ENCODE measurements at places on chromosomes 16 and 17. TPM values are rescaled to one million over a fixed set of nuclear protein-coding genes. Genes with fewer than 3 reads are reported as not detected.

The KRTAP4-6 gene
- total RNA-seq, result not detected

The HYDIN gene
- total RNA-seq, result under 0.01 TPM

The MARVELD3 gene
- not detected for total RNA-seq

The CPPED1 gene
- 10.3 TPM for total RNA-seq

The SLC9A5 gene
- total RNA-seq, result 1.1 TPM

The CCR7 gene
- total RNA-seq, result not detected

The SEBOX gene
- total RNA-seq, result not detected

The TTLL6 gene
- not detected for total RNA-seq

The SULT1A4 gene
- total RNA-seq, result 2.0 TPM

The KRTAP3-2 gene
- not detected for total RNA-seq

The KLHL11 gene
- total RNA-seq, result 30.3 TPM

The SLC5A10 gene
- total RNA-seq, result not detected

The CD79B gene
- not detected for total RNA-seq

The TMEM220 gene
- 1.1 TPM for total RNA-seq

The FBXL16 gene
- total RNA-seq, result 0.59 TPM

The UTS2R gene
- total RNA-seq, result not detected

The WNT9B gene
- not detected for total RNA-seq

The LITAFD gene
- not detected for total RNA-seq

The KCNH4 gene
- not detected for total RNA-seq

The METRNL gene
- 130 TPM for total RNA-seq

The SDR42E1 gene
- total RNA-seq, result not detected

The EFNB3 gene
- 0.37 TPM for total RNA-seq

The KCNJ18 gene
- not detected for total RNA-seq

The ZNF423 gene
- total RNA-seq, result 2.9 TPM

The PIK3R6 gene
- not detected for total RNA-seq

The PRR29 gene
- total RNA-seq, result 0.73 TPM

The HSPB9 gene
- not detected for total RNA-seq

The KRTAP16-1 gene
- not detected for total RNA-seq

The MT1F gene
- total RNA-seq, result 0.37 TPM

The TEX14 gene
- total RNA-seq, result 0.73 TPM

The NAGS gene
- 41.4 TPM for total RNA-seq

The FOXL1 gene
- 32.6 TPM for total RNA-seq

Data from subcutaneous preadipocyte (primary cell).